ENCODE measurements at places on chromosomes 3 and 15. TPM values are rescaled to one million over a fixed set of nuclear protein-coding genes. Genes with fewer than 3 reads are reported as not detected.

The SAMMSON gene
- total RNA-seq = not detected

The CPN2 gene
- not detected for total RNA-seq

The SLC28A1 gene
- total RNA-seq = 0.70 TPM

The NEK10 gene
- total RNA-seq = 4.3 TPM

Data from PC-9 (cell line).